ENCODE measurements at places on chromosomes 1 and 21.

DNA sequence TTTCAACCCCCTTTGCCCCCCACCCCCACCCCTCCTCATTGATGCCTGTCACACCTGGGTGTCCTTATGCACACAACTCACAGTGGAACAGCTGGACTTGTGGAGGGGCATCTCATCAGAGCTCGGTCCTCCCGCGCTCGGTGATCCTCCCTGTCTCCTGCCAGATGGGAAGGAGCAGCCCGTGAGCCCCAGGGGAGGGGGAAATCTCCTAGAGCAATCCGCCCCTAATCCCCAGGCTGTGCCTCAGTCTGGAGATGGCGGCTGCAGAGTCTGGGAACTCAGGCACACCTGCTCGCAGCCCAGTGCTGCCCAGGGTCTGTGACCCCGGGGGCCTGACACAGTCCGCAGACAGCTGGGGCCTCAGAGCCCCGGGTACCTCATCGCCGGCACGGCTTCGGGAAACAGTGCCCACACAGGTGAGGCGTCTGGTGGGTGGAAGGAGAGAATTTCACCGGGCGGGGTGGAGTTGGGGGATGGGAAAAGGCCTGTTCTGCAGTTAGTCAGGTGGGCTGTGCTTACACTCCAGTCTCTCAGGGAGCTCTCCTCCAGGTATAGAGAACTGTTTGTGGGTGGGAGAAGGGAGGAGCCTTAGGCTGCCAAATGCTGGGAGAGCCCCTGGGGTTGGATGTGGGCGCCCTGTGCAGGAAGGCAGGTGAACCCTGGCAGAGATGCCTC lies 29.3 kb downstream of the TMCC2 start:
- no peak for DNase-seq
- peaks cover 14% of the 10 kb centered on the region for H3K36me3 ChIP-seq
- no peak overlapping the region for H3K4me3 ChIP-seq
- H3K27me3 ChIP-seq, result no peaks in the 10 kb centered on the region
- H3K27ac ChIP-seq, result no peak overlapping the region
- peaks cover 35% of the 10 kb centered on the region for H3K4me1 ChIP-seq

DNA sequence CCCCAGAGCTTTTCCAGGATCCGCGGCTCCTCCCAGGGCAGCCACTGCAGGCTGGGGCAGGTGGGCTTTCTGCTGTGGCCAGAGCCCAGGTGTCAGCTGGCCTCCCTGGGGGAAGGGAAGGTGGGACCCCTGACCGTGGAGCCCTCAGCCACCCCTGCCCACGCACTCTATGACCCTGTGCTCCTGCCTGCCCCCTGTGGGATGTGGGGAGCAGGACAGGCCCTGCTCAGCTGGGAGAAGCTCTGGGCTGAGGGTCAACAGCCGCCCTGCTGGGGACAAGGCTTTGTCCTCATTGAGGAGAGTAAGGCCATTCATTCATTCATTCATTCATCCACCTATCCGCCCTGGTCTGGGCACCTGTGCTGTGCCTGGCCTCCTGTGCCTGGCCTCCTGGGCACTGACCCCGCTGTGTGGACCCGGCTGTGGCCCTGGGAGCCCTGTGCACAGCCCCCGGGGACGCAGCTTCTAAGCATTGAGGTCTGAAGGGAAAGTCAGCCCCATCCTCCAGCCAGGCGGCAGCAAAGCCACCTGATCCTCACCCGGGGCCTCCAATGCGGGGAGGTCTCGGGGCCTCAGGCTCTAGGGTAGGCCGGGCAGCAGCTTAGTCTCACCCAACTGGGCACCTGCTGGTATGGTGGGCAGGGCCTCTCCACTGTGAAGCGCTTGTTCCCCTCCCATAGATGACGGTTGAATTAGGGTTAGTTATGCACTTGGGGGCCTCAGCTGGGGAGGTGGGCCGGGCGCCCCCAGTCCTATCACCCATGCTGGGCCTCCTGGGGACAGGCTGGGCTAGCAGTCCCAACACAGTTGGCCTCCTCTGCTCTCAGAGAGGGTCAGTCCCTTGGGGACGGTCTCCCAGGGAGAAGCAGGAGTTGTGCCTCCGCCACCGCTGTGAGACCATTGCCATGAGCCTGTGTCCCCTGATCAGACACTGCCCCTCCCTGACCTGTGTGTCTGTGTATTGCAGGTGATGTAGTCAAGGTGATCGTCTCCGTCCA lies 6.0 kb downstream of the TNFRSF14 start:
- peaks cover 8% of the 10 kb centered on the region for H3K4me1 ChIP-seq
- H3K27ac ChIP-seq, result no peak overlapping the region
- peaks cover 21% of the 10 kb centered on the region for H3K36me3 ChIP-seq
- DNase-seq, result no peak
- no peaks in the 10 kb centered on the region for H3K27me3 ChIP-seq

- H3K36me3 ChIP-seq, result no peaks in the 10 kb centered on the region
- H3K4me3 ChIP-seq, result peak overlapping the region; percentile 83
- peaks cover 9% of the 10 kb centered on the region for H3K4me1 ChIP-seq
- DNase-seq, result peak; percentile 51
Measured at GRCh38 chr1:232628335-232629249, 1.3 kb downstream of the SIPA1L2 start.

DNA sequence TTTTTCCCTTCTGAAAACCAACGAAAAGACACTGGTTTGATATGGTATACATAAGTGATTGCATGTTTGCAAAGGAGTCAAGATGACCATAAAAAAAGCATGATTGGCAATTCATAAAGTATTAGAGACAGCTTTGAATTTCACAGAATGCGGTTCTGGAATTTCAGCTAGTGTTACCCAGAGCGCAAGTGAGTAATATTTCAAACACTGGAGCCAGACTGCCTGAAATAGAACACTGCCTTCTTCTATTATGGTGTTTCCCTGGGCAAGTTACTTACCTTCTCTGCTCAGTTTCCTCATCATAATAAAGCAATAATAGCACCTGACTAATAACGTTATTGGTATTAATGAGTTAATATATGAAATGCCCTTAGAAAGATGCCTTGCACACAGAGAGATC lies 54.7 kb downstream of the NEGR1 start:
- no peaks in the 10 kb centered on the region for H3K4me1 ChIP-seq
- no peak for DNase-seq
- H3K4me3 ChIP-seq, result no peak overlapping the region
- no peaks in the 10 kb centered on the region for H3K36me3 ChIP-seq

DNA sequence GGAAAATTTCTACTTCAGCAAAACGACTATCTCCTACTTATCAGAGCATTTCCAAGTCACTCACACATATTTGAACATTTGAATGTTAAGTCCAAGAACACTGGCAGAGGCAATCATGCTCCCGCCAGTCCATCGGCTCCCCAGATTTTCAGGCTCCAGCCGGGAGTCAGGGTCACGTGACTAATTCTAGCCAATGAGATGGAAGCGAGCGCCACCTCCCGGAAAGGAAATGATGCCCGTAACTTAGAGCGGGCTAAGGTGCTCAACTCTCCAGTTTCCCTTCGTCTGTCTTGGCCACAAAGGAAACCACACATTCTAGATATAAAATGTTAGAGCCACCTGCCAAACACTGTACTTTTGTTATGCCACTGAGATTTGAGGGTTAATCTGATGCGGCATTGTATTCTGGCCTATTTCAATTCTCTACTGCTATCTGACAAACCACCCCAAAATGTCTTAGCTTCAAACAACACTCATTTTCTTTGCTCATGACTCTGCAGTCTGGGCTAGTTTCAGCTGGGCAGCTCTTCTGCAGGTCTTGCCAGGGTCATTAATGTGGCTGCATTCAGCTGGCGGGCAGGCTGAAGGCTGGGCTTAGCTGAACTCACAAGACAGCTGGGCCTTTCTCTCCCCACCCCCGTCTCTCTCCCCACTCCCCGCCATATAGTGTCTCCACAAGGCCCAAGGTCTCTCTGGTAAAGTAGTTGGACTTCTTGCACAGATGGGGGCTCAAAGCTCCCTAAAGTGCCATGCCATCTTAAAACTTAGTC lies 16.5 kb upstream of the LHX4 start:
- H3K27me3 ChIP-seq, result peaks cover 30% of the 10 kb centered on the region
- DNase-seq, result peak; percentile 29
- no peak overlapping the region for H3K4me3 ChIP-seq
- H3K27ac ChIP-seq, result no peak overlapping the region
- no peaks in the 10 kb centered on the region for H3K36me3 ChIP-seq

- H3K27me3 ChIP-seq, result no peaks in the 10 kb centered on the region
- H3K27ac ChIP-seq, result no peak overlapping the region
- no peak overlapping the region for H3K4me3 ChIP-seq
- no peak for DNase-seq
Measured at GRCh38 chr1:234265861-234266260, 107.4 kb upstream of the COA6 start.

GRCh38 chr1:157288492-157288891 lies 150.3 kb upstream of the ETV3 start:
- no peaks in the 10 kb centered on the region for H3K27me3 ChIP-seq
- H3K4me3 ChIP-seq, result no peak overlapping the region
- no peaks in the 10 kb centered on the region for H3K4me1 ChIP-seq
- no peak overlapping the region for H3K27ac ChIP-seq
- H3K36me3 ChIP-seq, result no peaks in the 10 kb centered on the region

DNA sequence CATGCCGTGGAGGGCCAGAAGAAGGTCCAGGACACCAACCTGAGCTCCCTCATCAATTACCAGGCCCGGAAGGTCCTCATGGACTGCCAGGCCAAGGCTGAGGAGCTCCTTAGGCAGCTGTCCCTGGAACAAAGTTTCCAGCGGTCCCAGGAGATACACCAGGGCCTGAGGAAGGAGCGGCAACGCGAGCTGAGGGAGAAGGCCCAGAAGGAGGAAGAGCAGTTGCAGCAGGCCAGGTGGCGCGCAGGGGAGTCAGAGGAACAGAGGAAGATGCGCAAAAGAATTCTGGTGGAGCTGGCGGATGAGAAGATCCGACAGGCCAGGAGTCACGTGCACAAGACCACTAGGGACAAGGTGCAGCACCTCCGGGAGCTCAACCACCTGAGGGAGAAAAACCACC lies 1.5 kb downstream of the CCDC185 start:
- no peak overlapping the region for H3K27ac ChIP-seq
- H3K4me3 ChIP-seq, result no peak overlapping the region
- no peaks in the 10 kb centered on the region for H3K36me3 ChIP-seq
- DNase-seq, result no peak

All from spinal cord (tissue), 10 donors.